Activated CD4-positive, alpha-beta T cell treated with anti-CD3 and anti-CD28 coated beads for 24 hours (primary cell): ENCODE measurements at places on chromosomes 6 and 20.
A peak's percentile ranks its signal among the peaks of the same experiment; 100 is the strongest.

DNA sequence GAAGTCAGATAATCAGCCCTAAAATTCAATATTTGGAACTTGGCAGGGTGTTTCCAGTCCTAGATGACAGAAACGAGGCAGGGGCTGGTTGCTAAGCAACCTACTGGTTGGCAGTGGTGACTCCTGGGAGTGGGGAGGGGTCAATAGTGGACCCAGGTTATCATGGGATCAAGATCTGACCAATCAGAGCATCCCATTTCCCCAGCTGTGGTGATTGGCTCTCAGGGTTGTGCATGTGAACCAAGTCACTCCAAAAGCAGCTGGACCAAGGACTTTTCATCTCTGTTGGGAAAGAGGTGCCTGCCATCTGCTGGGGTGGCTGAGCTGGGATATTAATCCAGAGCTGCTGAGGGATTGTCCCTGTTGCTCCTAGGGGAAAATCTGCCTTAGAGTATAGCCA is 253.4 kb downstream of the PREX1 start:
- no peak for DNase-seq

GRCh38 chr6:67121115-67121514 is 1414.1 kb upstream of the EYS start:
- no peak for DNase-seq

GRCh38 chr6:57469072-57469471 is 151.6 kb downstream of the PRIM2 start:
- no peak for DNase-seq

DNA sequence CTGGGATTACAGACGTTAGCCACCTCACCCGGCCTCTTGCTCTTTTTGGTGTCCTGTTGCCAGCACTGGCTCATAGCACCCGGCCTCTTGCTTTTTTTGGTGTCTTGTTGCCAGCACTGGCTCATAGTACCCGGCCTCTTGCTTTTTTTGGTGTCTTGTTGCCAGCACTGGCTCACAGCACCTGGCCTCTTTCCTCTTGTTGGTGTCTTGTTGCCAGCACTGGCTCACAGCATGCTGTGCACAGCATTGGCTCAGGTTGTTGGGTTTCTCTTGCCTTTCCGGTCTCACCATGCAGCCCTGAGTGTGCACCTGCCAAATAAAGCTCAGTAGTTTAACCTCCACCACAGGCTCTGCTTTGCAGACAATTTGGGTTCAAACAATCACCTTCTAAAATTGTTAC is 208.2 kb downstream of the THBS2 start:
- no peak for DNase-seq

- DNase-seq = no peak
Observed at GRCh38 chr6:117711369-117711768, 36.1 kb downstream of the NUS1 start.

GRCh38 chr6:41678511-41679084 is 40.3 kb downstream of the MDFI start:
- no peak for DNase-seq

DNA sequence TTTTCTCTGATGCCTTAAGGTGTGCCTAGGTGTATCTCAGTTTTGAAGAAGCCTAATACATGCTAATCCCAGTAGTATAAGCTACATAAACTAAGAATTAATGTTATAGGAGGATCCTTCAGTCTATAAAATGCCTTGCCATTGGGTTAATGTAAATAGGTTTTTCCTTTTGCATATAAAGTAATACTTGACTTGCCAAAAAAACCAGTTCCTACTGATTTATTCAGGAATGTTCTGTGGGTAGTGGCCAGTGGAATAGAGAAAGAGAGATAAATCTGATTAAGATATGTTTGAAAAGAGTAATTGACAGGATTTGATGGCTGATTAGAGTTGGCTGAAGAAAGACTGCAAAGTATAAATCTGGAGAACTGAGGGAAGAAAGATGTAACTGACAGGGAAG is 273.4 kb downstream of the ZFAND3 start:
- DNase-seq = no peak

- no peak for DNase-seq
Observed at GRCh38 chr6:111417181-111417585, 65.8 kb downstream of the REV3L start.

DNA sequence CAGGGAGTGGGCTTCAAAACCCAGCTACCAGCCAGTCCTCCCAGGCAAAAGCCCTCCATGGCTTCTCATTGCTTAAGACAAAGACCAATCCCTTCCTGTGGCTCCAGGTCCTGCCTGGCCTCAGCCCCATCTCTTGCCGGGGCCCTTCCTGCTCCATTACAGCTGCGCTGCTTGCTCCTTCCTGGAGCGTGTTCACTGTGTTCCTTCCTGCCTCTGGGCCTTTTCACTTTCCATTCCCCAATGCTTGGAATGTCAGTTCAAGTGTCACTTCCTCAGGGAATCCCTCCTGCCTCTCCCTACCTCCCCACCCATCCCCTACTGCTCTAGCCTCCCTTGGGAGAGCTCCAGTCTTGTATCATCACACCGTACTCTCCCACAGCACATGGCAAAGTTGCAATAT is 11.1 kb upstream of the ITPR3 start:
- DNase-seq = no peak

DNA sequence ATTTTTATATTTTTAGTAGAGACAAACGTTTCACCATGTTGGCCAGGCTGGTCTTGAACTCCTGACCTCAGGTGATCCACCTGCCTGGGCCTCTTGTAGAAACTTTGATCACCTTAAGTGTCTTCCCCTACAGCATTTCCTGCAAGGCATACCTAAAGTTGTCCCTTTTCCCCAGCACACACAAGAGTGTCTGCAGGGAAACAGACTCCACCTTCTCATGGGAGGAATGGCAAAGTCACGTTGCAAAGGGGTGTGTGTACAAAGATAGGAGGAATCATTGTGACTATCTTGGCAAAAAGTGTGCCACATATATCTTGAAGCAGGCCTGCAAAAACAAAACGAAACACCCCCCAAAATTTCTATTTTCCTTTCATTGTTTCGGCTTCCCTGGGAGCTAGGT is 160.8 kb upstream of the RNF24 start:
- no peak for DNase-seq

GRCh38 chr6:161257793-161258457 is 15.9 kb downstream of the AGPAT4 start:
- no peak for DNase-seq

GRCh38 chr20:35575958-35576357 is 34.1 kb downstream of the ERGIC3 start:
- no peak for DNase-seq

- DNase-seq = no peak
Observed at GRCh38 chr20:36676701-36677421, 30.9 kb upstream of the SLA2 start.

DNA sequence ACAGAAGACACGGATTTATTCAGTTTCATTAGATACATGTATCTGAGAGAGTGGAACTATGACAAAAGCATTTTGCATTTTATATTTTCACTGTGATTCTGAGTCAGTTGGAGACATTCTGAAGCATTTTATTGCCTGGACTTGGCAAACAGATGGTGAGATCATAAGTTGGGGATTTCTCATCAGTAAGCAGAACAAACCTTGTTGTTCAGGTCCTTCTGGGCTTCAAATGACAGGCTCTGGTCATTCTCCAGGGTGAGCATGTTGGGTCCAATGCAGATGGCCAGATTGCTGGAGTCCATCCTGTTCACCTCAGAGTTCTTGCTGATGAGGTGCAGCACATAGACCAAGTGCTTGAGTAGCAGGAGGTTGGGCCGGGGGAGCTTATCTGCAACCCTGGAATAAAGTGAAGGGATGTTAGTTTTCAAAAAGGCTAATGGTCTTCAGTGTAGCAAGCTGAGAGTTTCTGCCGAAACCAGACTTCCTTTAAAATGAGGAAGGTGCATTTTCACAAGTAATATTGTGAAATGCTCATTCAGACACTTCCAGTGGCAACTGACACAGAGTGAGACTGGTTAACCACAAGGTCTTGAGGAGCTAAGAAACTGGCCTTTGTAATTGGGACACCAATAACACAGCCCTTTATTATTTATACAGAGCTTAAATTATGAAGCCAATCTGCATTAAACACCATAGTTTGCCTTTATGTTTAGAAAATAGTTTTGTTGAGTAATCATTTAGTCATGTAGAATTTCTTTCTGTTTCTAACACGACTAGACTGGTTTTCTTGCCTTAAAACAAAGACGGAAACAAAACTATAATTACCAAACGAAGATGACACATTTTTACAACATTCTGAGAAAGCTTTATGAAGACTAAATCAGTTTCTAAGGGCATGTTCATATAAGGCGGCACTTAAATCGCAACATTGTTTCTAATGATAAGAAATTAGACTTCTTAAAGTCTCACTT is 5.6 kb downstream of the TAGAP start:
- DNase-seq = no peak

- DNase-seq = peak; percentile 59
Observed at GRCh38 chr6:31308050-31308844, 36.4 kb upstream of the HLA-C start.

GRCh38 chr20:46752728-46753127 is 43.3 kb downstream of the SLC2A10 start:
- DNase-seq = peak; percentile 30

GRCh38 chr6:14217728-14218518 is 100.4 kb downstream of the CD83 start:
- DNase-seq = no peak
